Activated naive CD4-positive, alpha-beta T cell (primary cell): ENCODE measurements at places on chromosomes 3 and 15.

GRCh38 chr3:123653221-123653682, 68.4 kb upstream of the HACD2 start:
- no peak for DNase-seq

GRCh38 chr15:47794252-47794914, 77.1 kb downstream of the SEMA6D start:
- DNase-seq: no peak

- DNase-seq: no peak
Observed at GRCh38 chr15:96515371-96515770, 184.9 kb downstream of the NR2F2 start.

DNA sequence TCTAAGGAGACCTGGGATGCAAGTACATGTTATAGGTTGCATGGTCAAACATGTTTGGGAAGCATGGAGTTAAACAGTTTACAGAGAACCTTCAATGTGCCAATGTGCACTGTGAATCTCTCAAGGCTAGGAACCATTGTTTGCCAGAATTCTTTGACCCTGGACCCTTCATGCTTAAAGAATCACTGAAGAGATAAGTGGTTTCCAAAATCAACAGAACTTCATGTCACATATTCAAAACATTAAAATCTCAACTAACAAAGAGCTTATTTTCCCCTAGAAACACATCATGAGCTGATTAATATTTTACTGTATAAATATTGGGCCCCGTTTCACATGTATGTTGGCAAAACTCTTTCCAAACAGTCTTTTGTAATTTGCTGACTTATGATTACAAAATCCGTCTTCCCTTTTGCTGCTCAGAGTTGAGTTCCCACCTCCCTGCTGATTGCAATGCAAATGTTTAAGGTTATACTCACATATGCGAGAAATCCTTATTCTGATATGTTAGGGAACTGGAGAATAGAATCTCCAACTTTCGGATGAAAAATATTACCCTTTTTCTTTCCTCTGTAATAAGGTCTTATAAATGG, 380.2 kb downstream of the DIPK2A start:
- DNase-seq: no peak

GRCh38 chr3:126887686-126888085, 95.2 kb upstream of the PLXNA1 start:
- no peak for DNase-seq

GRCh38 chr3:55065331-55065730, 137.5 kb upstream of the LRTM1 start:
- no peak for DNase-seq

- no peak for DNase-seq
Observed at GRCh38 chr3:10929978-10930665, 62.4 kb upstream of the SLC6A1 start.

GRCh38 chr15:36737430-36737891, 158.0 kb downstream of the CDIN1 start:
- DNase-seq: no peak

DNA sequence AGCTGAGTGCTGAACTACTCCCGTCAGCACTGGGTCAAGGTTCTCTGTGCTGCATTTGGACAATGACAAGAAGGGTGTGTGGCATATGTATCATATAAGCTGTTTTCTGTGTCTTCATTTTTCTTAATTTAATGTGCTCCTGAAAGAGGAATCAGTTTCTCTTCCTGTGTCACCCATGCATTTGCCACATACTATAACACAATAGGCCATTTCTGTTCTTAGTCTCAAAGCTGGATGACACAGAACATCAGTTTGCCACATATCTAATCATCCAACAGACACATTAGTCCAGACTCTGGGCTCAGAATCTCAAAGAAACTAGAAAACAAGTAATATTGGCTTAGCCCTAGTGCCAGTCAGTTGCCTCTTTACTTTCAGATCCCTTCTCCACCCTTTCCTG, 34.1 kb downstream of the CEP19 start:
- no peak for DNase-seq

- no peak for DNase-seq
Observed at GRCh38 chr3:37952564-37952963, 38.0 kb upstream of the VILL start.

GRCh38 chr15:60563066-60563465, 84.1 kb upstream of the ICE2 start:
- DNase-seq: no peak

- DNase-seq: no peak
Observed at GRCh38 chr3:99656624-99657023, 18.2 kb downstream of the COL8A1 start.

GRCh38 chr15:78012643-78013077, 64.9 kb downstream of the TBC1D2B start:
- DNase-seq: no peak

DNA sequence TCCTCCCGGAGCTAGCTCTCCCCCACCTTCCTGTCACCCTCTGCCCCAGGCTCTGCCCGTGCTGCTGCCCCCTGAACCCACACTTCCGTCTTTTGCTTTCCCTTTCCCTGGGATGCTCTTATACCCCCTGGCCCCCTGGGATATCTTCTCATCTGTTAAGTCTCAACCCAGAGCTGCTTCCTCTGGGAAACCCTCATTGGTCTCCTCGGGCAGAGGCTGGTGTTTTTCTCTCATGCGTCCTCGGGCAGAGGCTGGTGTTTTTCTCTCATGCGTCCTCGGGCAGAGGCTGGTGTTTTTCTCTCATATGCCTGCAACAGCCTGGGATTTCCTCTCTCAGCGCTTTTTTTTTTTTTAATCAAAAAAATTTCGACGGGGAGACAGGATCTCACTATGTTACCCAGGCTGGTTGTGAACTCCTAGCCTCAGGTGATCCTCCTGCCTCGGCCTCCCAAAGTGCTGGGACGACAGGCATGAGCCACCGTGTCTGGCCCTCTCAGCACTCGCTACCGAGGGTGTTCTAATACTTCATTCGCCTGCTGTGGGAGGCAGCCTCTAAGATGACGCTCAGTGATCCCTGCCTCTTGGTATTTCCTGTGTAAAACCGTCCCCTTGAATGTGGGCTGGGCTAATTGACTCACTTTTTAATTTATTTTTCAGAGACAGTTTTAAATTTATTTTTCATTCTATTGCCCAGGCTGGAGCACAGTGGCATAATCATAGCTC, 62.7 kb upstream of the TFRC start:
- no peak for DNase-seq

DNA sequence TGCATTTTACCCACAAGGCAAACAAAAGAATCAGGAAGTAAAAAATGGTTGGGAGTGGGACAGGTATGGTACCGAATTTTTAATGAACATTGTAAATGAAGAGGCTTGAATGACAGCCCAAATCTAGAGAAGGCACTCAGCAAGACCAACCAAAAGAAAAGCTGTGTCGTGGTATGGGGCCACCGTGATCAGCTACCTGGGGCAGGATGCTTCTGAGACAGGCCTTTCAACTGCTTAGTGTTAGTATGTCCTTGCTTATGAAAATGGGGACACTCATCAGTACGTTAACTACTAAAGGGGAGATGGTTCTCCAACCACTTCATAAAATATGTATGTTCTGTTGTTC, 228.7 kb upstream of the ST8SIA2 start:
- no peak for DNase-seq

- no peak for DNase-seq
Observed at GRCh38 chr3:39372833-39373232, 10.3 kb upstream of the SLC25A38 start.

GRCh38 chr3:12793701-12794100, 2.8 kb upstream of the CAND2 start:
- no peak for DNase-seq

DNA sequence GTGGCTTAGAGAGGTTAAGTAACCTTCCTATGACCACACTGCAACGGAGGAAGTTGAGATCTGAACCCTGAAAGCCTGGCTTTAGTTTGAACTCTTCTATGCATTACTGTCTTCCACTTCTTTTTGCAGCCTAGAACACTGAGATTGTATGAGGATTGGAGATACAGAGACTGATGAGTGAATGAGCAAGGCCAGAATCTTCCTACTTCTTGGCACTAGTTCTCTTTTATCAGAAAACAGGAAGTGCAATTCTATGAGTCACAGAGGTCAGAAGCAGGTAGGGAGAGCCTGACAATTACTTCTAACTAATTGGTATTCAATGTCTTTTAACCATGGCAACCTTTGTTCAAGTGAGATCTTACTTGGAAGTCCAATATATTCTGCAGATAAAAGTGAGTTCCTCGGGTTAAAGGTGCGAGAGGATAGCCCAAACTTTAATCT, 219.0 kb downstream of the SHQ1 start:
- no peak for DNase-seq

- no peak for DNase-seq
Observed at GRCh38 chr3:187750006-187750512, 4.8 kb upstream of the BCL6 start.

GRCh38 chr15:36782681-36783080, 203.3 kb downstream of the CDIN1 start:
- no peak for DNase-seq

DNA sequence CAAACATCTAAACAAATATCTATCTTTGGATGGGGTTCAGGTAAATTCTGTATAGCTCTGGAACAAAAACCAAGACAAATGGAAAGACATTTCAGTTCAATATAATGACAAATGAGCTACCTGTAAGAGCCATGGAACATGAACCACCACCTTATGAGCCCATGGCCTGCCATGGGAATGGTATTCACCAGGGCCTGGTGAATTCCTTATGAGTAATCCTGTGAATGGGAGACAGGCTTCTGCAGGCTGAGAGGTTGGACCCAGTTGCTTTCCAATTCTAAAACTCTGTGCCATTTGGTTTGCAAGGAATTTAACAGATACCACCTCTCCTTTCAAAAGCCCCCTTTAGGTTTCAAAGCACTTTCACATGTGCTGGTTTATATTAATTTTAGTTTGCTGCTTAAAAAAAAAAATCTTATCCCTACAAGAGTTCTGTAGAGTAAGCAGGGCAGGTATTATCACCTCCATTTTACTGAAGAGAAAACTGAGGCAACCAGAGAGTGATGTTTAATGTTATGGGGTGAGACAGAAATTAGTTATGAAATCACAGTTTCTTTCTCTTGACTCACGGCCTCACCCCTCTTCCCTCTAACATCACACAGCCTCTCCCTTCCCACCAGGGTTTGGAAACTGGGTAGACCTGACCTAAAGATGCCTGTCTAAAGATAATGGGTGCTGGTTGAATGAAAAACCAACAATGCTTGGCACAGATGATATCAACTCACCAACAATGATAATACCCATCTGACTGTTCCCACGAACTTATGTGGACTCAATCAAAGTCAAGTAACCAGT, 397.6 kb upstream of the WNT5A start:
- no peak for DNase-seq

GRCh38 chr3:16936233-16936632, 51.5 kb downstream of the PLCL2 start:
- DNase-seq: no peak

DNA sequence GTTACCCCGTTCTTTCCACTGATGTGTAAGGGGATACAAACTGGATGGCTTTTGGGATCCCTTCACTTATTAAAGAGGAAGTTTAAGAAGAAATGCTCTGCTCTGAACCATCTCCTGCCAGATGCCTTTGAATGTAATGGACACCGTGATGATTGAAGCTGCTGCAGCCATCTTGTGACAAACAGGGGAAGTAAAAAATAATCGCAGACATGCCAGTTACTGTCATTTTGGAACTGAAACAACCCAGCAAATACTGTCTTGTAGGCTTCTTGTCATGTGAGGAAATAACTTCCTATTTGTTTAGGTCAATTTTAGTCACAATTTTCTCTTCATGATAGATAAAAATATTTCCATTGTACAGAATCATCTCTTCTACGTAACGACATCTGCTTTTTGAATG, 224.0 kb downstream of the CHL1 start:
- DNase-seq: no peak

GRCh38 chr3:196177967-196178366, 33.2 kb downstream of the ZDHHC19 start:
- DNase-seq: no peak

DNA sequence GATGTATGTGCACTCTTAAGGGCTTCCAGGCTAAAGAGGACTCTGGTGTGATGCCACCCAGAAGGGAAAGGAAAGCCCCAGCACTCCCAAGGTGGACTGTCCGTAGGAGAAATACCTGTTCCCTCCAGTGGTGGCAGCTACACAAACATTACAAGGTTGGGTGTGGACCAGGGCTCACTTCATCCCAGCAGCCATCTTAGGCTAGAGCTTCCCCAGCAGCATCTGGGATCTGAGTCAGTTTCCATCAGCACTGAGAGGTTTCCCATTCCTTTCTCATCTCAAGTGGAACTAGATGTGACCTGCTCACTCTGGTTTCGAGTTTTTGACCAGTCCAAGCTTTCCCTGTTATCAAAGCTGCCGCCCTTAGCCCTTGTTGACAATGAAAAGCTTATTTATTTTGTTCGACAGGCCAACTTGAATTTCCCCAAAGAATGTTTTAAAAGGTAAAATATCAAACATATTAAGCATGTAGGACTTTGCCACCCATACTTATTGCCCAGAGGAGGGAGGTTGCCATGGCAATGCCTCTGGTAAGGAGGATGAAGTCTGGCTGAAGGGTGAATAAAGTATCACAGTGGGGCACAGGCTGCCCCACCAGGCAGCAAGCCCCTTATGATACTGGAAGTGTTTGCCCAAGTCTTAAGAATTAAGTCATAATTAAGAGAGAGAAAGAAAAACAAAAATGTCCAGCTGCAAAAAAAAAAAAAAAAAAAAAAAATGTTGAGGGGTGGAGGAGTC, 28.9 kb downstream of the CLDN18 start:
- DNase-seq: no peak

- DNase-seq: no peak
Observed at GRCh38 chr3:57785446-57785845, 29.3 kb downstream of the SLMAP start.

- no peak for DNase-seq
Observed at GRCh38 chr3:58998476-58999117, 51.2 kb downstream of the CFAP20DC start.

DNA sequence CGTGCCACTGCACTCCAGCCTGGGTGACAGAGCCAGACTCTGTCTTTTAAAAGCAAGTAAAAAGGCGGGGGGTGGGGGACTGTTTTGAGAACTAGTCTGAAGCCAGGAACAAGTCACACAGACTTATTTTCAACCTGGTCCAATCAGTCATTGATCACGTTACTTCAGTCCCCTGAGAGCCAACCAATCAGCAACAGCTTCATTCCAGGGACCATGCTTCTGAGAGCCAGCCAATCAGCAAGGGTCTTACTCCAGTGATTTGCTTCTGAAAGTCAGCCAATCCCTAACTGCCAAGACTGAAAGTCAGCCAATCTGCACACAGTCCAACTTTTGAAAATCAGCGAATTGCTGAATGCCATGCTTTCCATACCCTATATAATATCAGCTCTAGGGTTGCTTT, 48.6 kb upstream of the C15orf39 start:
- no peak for DNase-seq

- DNase-seq: no peak
Observed at GRCh38 chr3:184295771-184296170, 3.3 kb upstream of the PSMD2 start.

DNA sequence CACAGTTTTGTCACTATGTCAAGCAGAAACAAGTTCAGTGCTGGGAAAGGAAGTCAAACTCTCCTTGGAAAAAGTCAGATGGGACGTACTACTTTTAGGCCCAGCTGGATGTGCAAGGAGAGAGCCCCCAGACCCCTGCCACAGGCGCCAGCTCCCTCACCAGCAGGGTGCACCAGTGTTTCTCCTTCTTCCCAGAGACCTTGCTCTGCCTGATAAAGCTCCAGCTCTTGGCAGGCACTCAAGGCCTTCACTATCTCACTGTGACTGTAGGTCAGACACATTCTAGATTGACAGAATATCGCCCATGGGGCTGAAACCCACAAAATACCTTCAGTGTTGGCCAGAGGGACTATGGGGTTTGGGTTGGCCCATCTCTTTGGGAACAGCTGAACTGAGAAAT, 54.8 kb upstream of the CHRNB4 start:
- DNase-seq: no peak

- DNase-seq: no peak
Observed at GRCh38 chr3:20141851-20142250, 44.2 kb downstream of the SGO1 start.

GRCh38 chr15:81852411-81853149, 193.2 kb downstream of the MEX3B start:
- no peak for DNase-seq
